ENCODE measurements at places on chromosomes 11 and 22. TPM values are rescaled to one million over a fixed set of nuclear protein-coding genes. Genes with fewer than 3 reads are reported as not detected.

TUBA8 gene
- total RNA-seq: 3.2 TPM

FDXACB1 gene
- total RNA-seq: 4.1 TPM

- no peak for ATAC-seq
Measured at GRCh38 chr11:12083380-12083779, 27.0 kb upstream of the MICAL2 start.

GRCh38 chr11:64148226-64148916, 17.5 kb downstream of the MACROD1 start:
- peak; percentile 79 for ATAC-seq

DNA sequence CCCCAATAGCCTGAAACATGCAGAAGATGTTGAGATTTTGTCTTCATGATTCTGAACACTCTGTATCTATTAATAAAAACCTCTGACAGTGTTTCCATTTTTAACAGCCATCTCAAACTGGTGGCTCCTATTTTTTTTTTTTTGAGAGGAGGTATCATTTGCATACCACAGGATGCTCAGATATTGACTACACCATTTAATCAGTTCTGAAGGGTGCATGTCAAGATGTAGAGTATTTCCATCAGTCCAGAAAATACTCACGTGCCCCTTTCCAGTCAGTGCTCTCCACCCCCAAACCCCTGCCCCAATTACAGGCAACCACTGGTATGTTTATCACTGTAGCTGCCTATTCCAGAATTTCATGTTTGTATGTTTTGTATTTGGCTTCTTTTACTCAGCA, 85.3 kb upstream of the SORL1-AS1 start:
- no peak for ATAC-seq
